ENCODE measurements at places on chromosomes 6 and 20. TPM values are rescaled to one million over a fixed set of nuclear protein-coding genes. Genes with fewer than 3 reads are reported as not detected.

DNA sequence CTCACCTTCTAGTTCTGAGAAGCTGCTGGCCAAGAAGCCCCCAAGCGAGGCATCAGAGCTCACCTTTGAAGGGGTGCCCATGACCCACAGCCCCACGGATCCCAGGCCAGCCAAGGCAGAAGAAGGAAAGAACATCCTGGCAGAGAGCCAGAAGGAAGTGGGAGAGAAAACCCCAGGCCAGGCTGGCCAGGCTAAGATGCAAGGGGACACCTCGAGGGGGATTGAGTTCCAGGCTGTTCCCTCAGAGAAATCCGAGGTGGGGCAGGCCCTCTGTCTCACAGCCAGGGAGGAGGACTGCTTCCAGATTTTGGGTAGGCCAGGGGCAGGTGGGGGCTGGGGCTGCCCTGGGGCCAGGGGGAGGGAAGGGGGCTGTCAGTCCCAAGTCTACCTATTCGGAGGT, 2.3 kb downstream of the MYLK2 start:
- no peak overlapping the region for H3K27ac ChIP-seq
- no peaks in the 10 kb centered on the region for H3K27me3 ChIP-seq
- no peak for DNase-seq
- no peak overlapping the region for H3K4me3 ChIP-seq
- peaks cover 10% of the 10 kb centered on the region for H3K4me1 ChIP-seq

Gene CGAS
- total RNA-seq = 2.4 TPM

Gene SEL1L2
- total RNA-seq = 4.1 TPM

Gene FNDC1
- 1.7 TPM for total RNA-seq

DNA sequence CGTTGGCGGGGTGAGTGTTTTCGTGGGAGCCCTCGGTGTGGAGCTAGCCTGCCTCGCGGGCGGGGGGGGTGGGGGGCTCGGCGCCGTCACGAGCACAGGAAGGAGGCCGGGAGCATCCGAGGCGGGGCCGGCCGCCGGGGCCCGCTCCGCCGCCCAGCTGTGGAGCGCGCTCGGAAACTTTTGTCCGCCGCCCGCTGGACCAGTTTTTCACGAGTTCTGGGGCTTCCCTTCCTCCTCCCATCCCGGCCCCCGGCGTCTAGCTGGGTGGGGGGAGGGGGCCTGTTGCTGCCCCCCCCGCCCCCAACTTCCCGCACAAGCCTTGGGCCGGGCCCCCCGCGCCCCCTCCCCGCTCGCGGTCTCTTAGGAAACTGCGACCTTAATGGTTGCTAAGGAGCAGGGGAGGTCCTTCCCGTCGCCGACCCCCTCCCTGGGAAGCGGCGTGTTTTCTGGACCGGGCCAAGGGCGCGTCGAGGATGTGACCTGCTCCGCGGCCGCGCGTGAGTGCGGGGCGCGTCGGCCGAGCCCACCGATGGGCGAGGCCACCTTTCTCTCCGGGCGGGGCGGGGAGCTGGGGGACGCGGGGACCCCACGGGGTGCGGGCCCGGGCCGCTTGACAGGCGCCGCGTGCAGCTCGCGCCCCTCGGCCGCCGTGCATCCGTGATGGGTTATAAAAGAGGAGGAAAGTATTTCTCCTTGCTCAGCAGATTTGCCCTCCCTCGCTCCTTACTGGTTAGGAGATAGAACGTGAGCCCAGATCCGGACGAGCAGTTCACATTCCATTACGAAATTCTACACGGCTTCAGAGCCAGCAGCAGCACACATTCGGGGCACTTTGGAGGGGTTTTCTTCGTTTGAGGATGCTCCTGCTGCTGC, 1.4 kb downstream of the RREB1 start:
- H3K4me1 ChIP-seq = peaks cover 26% of the 10 kb centered on the region
- no peaks in the 10 kb centered on the region for H3K27me3 ChIP-seq
- H3K27ac ChIP-seq = peak overlapping the region; percentile 93
- DNase-seq = peak; percentile 82

GRCh38 chr20:46122071-46122470, 4.0 kb downstream of the CD40 start:
- no peak overlapping the region for H3K4me3 ChIP-seq
- no peaks in the 10 kb centered on the region for H3K36me3 ChIP-seq
- no peaks in the 10 kb centered on the region for H3K27me3 ChIP-seq
- H3K4me1 ChIP-seq = no peaks in the 10 kb centered on the region
- H3K27ac ChIP-seq = no peak overlapping the region

Gene OR2J2
- total RNA-seq = 3.0 TPM

- peaks cover 5% of the 10 kb centered on the region for H3K4me1 ChIP-seq
- DNase-seq = no peak
- no peak overlapping the region for H3K4me3 ChIP-seq
Measured at GRCh38 chr6:28901831-28902230, 22.0 kb downstream of the TRIM27 start.

Gene TPD52L1
- total RNA-seq = 22.5 TPM

- no peak for DNase-seq
- no peak overlapping the region for H3K4me3 ChIP-seq
- no peaks in the 10 kb centered on the region for H3K36me3 ChIP-seq
Measured at GRCh38 chr20:10800288-10800687, 126.5 kb upstream of the JAG1 start.

Gene LRFN2
- total RNA-seq = 1.1 TPM

- no peaks in the 10 kb centered on the region for H3K27me3 ChIP-seq
- no peak overlapping the region for H3K27ac ChIP-seq
- H3K4me1 ChIP-seq = no peaks in the 10 kb centered on the region
Measured at GRCh38 chr6:138291036-138291848, 73.0 kb upstream of the PBOV1 start.

Gene GRM1
- total RNA-seq = 2.0 TPM

DNA sequence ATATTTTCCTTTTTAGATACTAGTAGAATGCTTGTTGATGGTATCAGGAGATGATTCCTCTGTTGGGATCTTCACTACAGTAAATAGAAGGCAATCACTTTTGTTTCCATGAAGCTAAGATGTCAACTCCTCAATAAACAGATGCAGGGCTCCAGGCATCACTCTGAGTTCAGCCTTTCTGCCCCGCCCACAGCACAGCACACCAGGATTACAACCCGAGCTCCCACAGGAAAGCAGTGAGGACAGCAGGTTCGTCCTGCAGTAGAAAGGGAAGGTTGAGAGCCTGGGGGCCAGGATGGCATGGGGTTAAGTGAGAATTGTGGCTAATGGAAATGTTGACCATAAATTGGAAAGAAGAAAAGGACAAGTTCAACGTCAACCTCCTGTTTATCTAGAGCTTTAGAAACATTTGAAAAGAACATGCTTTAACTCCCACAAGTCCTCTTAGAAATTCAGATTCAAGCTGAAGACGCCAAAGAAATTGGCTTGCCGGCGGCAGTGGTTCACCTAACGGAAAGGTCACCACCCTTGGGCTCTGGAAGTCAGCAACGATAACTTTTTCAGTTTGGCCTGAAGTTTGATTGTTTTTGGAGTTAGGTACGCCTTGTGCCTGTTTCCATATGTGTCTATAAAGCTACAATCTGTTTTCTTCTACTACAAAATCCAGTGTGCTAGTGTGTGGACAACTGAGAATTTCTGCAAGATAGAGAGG, 144.4 kb upstream of the PDE10A start:
- H3K4me1 ChIP-seq = peaks cover 15% of the 10 kb centered on the region
- no peak overlapping the region for H3K27ac ChIP-seq
- DNase-seq = no peak
- H3K27me3 ChIP-seq = no peaks in the 10 kb centered on the region

- peaks cover 14% of the 10 kb centered on the region for H3K4me1 ChIP-seq
- H3K27me3 ChIP-seq = no peaks in the 10 kb centered on the region
- H3K27ac ChIP-seq = peak overlapping the region; percentile 45
- peak; percentile 65 for DNase-seq
- H3K4me3 ChIP-seq = no peak overlapping the region
Measured at GRCh38 chr6:39882531-39882899, 51.7 kb downstream of the MOCS1 start.

DNA sequence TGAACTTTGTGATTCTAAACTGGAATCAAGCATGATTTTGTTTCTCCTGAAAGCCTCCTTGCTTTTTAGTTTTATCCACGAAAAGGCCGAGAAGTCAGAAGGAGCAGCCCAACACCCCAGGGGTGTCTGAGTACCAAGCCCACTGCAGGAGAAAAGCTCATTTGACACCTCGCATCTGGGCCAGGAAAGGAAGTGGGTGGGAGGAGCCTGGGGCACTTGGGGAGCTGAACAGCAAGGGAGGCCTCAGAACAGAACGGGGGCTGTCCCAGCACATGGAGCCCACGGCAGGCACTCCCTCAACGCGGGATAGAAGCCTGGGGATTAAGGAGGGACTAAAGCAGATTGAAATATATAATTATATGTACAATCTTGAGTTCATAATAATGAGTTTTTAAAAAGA, 6.6 kb downstream of the KIF25 start:
- no peak overlapping the region for H3K27ac ChIP-seq
- no peaks in the 10 kb centered on the region for H3K36me3 ChIP-seq
- no peaks in the 10 kb centered on the region for H3K27me3 ChIP-seq
- H3K4me3 ChIP-seq = no peak overlapping the region
- no peak for DNase-seq
- no peaks in the 10 kb centered on the region for H3K4me1 ChIP-seq

Gene HRH3
- total RNA-seq = 2.5 TPM

Gene SNAP25
- total RNA-seq = 11.3 TPM

DNA sequence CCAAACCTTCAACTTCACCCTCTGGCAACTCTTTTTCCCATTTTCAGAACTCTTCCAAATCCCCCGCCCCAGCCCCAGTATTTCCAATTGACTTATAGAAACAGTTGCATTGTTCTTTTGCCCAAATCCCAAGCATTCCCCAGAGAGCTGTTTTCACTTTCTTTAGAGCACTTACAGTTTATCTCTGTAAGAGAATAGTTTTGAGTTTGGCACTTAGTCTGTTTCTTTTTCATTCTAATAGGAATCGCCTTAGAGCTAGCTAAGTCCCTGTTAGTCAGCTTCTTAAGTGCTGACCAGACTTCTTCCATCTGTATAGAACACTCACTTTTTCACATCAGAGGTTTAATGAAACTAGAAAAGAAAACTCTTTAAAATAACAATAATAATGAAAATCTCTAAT, 374.2 kb upstream of the FLRT3 start:
- no peak overlapping the region for H3K4me3 ChIP-seq
- H3K36me3 ChIP-seq = no peaks in the 10 kb centered on the region
- no peak overlapping the region for H3K27ac ChIP-seq
- DNase-seq = no peak
- no peaks in the 10 kb centered on the region for H3K4me1 ChIP-seq

Gene CLVS2
- total RNA-seq = 0.16 TPM

- H3K4me1 ChIP-seq = no peaks in the 10 kb centered on the region
- no peaks in the 10 kb centered on the region for H3K36me3 ChIP-seq
- no peak overlapping the region for H3K27ac ChIP-seq
- no peaks in the 10 kb centered on the region for H3K27me3 ChIP-seq
Measured at GRCh38 chr6:31568537-31568961, 3.5 kb upstream of the LTA start.

DNA sequence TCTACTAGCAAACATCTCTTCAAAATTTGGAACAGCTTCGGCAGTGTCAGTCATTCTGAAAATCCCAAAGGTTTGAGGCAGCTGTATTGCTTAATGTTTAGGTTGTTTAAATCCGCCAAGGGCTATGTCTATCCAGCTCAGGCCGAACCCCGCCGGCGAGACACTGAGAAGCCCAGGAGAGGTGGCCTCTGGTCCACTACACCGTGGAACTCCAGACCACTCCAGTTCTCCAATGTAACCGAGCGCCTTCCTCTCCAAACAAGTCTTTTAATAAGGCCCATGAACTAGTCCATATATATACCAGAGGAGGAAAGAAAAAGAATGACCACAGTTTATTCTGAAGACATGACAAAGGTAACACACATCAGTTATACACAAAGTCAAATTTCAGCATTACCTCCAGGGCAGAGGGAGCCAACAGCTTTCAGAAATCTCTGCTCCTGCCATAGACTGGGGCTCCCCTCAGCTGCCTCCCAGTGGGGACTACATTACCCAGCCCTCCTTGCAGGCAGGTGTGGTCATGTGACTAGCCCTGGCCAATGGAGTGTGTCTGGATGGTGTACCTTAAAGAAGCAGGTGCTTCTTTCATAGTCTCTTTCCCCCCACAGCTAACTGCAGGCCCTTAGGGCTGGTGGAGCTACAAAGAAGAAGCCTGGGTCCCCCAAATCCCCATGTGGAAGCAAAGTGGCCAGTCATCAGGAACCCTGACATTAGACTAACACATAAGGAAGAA, at the start of gene RAMACL:
TSS of gene RAMACL (minus strand) at position 255 of the 733 bp plus-strand sequence. CDS start at position 54, 201 bp downstream.
- peak; percentile 67 for DNase-seq
- no peaks in the 10 kb centered on the region for H3K36me3 ChIP-seq
- H3K27ac ChIP-seq = no peak within 1 kb of the TSS
- no peaks in the 10 kb centered on the region for H3K27me3 ChIP-seq
- H3K4me3 ChIP-seq = no peak within 1 kb of the TSS
- no peaks in the 10 kb centered on the region for H3K4me1 ChIP-seq

DNA sequence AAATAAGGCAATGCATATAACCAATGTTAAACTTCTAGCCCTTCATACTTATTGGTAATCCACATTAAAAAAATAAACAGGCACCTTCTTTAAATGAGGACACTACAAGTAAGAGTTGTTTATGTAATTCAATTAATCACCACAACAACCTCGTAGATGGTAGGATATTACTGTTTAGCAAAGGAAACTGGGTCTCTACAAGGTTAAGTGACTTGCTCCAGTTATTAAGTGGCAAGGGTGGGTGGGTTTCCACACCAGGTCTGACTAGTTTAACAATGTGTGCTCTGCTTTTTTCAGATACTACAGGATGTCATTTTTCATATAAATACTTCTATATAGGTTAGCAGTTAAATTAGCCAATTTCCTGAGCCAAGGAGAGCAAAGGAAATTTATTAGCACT, 129.1 kb downstream of the MAN1A1 start:
- H3K27ac ChIP-seq = no peak overlapping the region
- H3K4me1 ChIP-seq = no peaks in the 10 kb centered on the region
- no peak for DNase-seq
- H3K36me3 ChIP-seq = no peaks in the 10 kb centered on the region
- no peak overlapping the region for H3K4me3 ChIP-seq

Gene DEFB124
- not detected for total RNA-seq

GRCh38 chr6:1389369-1390132, at the start of gene FOXF2:
TSS of gene FOXF2 (plus strand) at chr6:1389576. CDS start at chr6:1389948, 372 bp downstream.
- H3K4me3 ChIP-seq = peak within 1 kb of the TSS; percentile 41
- H3K27me3 ChIP-seq = no peaks in the 10 kb centered on the region
- H3K4me1 ChIP-seq = no peaks in the 10 kb centered on the region
- H3K36me3 ChIP-seq = no peaks in the 10 kb centered on the region
- H3K27ac ChIP-seq = no peak within 1 kb of the TSS
- DNase-seq = no peak

DNA sequence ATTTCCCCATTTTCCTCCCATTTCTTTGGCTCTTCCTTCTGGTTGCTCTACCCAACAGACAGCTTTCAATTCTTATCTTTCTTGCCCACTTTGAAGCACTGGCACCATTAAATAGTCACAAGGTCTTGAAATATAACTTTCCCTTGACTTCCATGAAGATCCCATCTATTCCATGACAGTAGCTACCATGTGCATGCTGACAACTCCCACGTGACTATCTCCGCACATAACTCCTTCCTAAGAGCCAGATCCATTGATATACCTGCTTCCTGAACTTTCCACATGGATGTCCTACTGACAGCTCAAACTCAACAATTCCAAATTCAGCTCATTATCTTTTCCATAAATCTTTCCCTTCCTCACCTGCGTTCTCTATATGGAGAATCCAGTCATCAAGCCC, 101.4 kb downstream of the RIN2 start:
- H3K4me1 ChIP-seq = no peaks in the 10 kb centered on the region
- no peaks in the 10 kb centered on the region for H3K27me3 ChIP-seq
- no peak overlapping the region for H3K4me3 ChIP-seq
- no peak for DNase-seq
- H3K36me3 ChIP-seq = no peaks in the 10 kb centered on the region
